ENCODE measurements at places on chromosomes 6 and 20. TPM values are rescaled to one million over a fixed set of nuclear protein-coding genes. Genes with fewer than 3 reads are reported as not detected.

BTN3A1 gene
- 9.2 TPM for total RNA-seq

KCNG1 gene
- total RNA-seq = 0.40 TPM

- no peak for DNase-seq
Measured at GRCh38 chr6:158775832-158776231, 43.3 kb downstream of the EZR start.

DNA sequence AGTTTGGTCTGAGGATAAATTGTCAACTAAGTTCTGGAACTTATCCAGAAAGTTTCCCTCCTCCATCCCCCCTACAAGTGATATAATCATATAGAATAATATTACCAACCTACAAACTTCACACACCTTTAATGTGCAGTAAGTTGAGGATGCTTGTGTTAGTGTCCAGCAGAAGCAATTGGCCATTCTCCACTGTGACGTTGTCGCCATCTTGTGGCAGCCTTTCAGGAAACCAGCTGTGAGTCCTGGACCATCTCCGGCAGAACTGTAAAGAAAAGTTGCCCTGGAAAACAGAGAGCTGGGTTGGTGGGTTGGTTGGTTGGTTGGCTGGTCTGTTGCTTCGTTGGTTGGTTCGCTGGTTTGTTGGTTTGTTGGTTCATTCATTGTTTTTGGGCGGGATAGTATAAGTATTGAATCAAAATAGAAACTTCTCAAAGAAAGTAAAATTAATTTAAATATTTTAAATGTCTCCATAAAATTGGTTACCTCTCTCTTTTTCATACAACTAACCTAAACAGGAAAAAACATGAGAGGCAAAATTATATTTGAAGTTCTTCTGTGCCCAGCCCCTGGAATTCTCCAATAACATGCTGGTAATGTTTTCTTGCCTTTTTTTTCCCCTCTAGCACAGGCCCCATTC lies 127.5 kb downstream of the PKHD1 start:
- DNase-seq = peak; percentile 19

All from pulmonary artery endothelial cell (primary cell).